ENCODE measurements at places on chromosomes 11 and 22.

- no peak for DNase-seq
Measured at GRCh38 chr22:38645430-38645829, 10.8 kb downstream of the FAM227A start.

- no peak for DNase-seq
Measured at GRCh38 chr22:40238425-40239344, 61.0 kb downstream of the TNRC6B start.

GRCh38 chr11:2177076-2177475 lies 5.5 kb upstream of the TH start:
- no peak for DNase-seq

- DNase-seq = no peak
Measured at GRCh38 chr11:124954590-124954955, 571 bp downstream of the CCDC15 start.

- peak; percentile 35 for DNase-seq
Measured at GRCh38 chr22:37260901-37261336, 16.9 kb upstream of the RAC2 start.

- DNase-seq = no peak
Measured at GRCh38 chr11:113447621-113448315, 27.4 kb downstream of the DRD2 start.

GRCh38 chr22:32746732-32747131 lies 54.8 kb upstream of the TIMP3 start:
- DNase-seq = no peak

DNA sequence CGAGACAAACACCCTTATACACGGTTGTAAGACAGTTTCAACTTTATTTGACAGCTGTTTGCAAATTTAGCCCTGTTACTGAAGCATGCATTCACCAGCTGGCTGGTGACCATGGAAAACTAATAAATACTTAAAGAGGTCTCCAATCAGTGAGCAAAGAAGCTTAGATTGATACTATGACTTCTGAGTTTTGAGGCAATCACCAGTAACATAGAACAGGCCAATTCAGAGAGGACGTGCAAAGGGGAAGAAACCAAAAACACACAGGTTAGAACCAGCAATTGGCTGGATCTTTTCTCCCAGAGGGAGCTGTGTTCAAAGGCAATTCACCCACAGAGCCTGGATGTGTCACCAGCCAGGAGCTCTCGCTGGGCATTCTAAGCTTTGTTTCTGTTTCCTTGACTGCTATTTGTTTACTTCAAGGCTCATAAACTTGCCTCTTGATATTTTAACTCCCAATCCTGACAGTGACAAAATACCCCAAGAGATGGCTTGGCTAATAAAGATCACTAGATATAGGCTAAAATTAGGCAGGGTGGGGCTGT lies 113.6 kb upstream of the MTMR2 start:
- DNase-seq = no peak

DNA sequence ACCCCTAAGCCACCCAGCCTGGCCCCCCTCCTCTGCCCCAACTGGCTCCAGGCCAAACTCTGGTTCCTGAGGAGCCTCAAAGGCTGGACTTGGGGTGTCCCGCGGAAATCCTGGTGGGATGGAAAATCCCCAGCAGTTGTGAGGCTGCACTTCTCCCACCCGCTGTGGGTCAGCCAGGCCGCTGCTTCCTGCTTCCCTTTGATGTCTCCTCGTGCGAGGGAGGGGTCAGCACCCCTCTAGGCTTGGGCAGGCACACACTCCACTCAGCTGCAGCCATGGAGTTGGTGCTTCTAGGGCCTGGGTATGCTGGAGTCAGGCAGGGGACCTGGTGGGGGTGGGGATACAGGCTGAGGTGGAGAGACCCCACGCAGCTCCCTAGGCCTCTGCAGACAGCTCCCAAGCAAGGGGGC lies 12.0 kb downstream of the KCNQ1OT1 start:
- no peak for DNase-seq

GRCh38 chr11:118339281-118339961 lies 3.1 kb downstream of the CD3D start:
- DNase-seq = no peak

DNA sequence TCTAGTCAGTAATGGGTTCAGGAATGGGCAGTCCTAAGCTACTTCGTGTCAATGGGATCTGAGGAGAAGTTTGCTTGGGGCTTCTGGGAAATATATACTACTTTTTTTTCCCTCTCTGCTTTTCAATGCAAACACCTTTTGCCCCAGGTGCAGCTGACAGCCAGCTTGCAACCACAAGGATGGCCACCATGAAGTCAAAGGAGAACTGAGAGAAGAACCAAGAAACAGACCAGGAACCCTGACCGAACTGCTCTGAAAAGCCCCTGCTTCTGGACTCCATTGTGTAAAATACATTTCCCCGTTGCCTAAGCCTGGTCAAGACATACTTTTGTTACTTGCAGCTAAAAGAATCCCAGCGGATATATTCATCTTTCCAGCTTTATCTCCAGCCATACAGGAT lies 20.1 kb upstream of the CD44 start:
- DNase-seq = no peak

GRCh38 chr11:2095198-2095520 lies 44.0 kb downstream of the IGF2 start:
- DNase-seq = no peak

DNA sequence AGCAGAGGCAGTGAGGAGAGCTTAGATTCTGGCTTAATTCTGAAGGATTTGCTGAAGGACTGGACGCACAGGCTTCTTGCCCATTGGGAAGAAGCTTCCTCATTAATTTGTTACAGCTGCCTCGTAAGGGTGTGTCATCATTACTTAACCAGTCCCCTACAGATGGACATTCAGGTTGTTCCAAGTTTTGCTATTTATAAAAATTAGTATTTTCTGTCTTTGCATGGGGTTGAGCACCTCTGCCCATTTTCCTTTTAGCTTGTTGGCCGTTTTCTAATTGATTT lies 38.1 kb downstream of the CAPN1 start:
- DNase-seq = no peak

DNA sequence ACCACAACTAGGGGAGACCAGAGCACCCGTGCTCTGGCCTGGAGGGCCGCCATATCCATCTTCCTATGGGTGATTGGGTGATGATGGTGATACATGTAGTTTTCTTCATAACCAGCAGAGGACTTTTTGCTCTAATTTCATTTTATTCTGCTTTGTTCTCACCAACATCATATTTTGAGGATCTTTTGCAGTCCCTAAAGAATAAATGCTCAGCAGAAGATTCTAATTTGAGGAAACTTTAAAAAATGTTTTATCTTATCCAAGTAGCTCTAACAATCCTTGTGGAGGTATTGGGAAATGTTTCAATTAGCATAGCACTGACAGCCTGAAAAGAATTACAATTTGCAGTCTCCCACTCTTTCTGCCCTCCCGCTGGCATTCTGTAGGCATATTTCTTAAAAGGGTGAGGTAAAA lies 544.0 kb downstream of the NTM start:
- DNase-seq = no peak

DNA sequence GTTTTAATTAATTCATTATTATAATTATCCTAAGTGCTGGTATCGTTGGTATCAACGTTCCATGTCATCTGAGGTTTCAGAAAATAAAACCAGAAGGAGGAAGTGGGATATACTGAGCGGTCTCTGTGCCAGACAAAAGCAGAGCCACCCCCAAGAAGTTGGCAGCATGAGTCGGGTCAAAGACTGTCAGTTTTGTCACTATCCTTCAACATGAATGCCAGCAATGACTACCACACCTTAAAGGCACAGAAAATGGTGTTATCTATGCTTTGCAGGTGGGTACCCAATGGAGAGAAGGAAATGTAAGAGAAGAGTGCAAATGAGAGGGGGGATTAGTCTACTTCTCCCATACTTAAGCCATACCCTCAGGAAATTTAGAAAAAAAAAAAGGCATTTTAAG lies 408.5 kb downstream of the OPCML start:
- no peak for DNase-seq

DNA sequence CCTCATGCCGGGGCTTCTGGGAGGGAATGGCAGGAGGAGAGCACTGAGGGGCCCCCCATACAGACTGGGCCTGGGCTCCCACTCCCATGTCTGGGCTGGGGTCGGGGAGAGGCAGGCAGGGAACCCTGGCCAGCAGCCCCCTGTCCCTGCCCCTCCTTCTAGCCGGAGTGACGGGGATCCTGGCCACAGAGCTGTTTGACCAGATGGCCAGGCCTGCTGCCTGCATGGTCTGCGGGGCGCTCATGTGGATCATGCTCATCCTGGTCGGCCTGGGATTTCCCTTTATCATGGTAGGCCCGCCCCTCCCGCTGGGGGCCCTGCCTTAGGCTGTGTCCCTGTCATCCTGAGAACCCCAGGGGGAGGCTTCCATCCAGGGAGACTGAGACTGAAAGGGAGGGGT lies 10.0 kb upstream of the MIF start:
- no peak for DNase-seq

DNA sequence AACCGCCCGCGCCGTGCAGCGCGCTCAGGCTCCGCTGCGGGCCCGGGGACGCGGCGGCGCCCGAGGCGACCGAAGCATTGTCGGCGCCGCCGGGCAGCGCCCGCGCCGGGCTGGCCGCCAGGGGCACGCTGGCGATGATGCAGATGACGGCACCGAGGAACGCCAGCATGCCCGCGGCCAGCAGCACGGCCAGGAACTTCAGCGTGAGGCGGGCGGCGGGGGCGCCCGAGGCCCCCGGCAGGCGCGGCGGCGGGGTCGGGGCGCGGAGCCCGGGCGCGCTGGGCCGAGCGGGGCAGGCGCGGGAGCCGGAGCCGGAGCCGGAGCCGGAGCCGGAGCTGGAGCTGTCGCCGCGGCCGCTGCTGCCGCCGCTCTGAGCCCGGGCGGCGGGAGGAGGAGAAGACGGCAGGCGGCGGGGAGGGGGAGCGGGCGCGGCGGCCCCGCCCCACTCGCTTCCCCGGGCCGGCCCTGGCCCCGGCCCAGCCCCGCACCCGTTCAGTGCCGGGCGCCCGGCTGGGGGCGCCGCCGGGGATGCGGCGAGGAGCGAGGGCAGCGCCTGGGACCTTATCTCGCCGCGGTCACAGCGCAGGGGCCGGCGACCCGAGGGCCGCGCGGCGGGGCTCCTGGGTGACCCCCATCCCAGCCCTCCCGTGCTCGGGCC lies at the start of gene NPTXR:
Gene NPTXR, minus strand, starts transcription at position 372 of the 658 bp plus-strand sequence.
- peak; percentile 32 for DNase-seq

DNA sequence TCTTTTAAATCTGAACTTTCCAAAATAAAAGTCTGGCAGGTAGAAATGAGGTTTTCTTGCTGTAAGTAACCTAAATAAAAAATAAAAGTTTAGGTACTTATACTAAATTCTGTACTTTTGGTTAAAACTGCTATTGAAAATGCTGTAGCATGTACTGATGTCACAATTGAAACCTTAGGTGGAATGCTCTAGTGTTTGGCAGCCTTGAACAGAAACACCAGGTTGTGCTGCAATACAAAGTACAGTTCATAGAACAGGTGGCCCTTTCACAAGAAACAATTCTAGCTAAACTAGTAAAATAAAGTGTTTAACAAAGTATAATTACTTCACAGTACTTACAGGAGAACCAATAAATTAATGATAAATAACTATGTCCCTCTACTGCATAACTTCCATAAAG lies 25.1 kb downstream of the NPAT start:
- DNase-seq = no peak

DNA sequence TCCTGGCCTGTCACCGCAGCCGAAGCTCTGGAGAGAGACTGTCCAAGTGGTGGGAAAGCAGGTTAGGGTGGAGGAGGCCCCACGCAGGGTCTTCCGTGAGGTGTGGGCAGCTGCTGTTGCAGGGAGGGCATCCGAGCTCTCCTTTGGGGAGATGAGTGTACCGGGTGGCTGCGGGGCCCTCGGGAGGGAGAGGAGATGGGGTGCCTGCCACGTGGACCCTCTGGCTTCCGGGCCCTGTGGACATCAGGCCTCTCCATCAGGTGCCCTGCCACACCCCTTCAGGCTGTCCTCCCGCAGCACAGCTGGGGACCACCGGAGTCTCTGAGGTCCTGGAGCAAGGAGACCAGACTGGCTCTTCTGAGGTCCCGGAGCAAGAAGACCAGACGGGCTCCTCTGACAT lies 1.7 kb downstream of the PTDSS2 start:
- no peak for DNase-seq

DNA sequence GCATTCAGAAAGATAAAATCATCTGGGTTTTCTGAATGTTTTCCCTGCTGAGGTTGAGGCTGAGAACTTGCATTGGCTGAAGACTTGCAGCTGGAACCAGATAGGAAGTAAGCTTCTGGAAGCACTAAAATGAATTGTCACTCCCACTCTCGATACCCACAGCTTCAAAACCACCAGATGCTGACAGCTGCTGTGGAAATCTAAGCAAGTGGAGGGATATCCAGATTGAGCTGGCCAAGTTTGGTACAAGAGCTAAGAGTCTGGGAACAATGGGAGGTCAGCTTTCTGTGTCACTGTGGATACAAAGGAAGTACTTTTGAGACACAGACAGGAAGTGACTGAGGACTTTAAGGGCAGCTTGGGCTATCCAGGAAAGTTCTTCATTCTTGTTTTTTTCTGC lies 51.3 kb upstream of the CD44 start:
- no peak for DNase-seq

GRCh38 chr22:24564376-24565058 lies 8.7 kb downstream of the SNRPD3 start:
- no peak for DNase-seq

- no peak for DNase-seq
Measured at GRCh38 chr22:40955571-40955970, 4.4 kb downstream of the RBX1 start.

- DNase-seq = no peak
Measured at GRCh38 chr11:18771266-18772035, 20.1 kb downstream of the PTPN5 start.

DNA sequence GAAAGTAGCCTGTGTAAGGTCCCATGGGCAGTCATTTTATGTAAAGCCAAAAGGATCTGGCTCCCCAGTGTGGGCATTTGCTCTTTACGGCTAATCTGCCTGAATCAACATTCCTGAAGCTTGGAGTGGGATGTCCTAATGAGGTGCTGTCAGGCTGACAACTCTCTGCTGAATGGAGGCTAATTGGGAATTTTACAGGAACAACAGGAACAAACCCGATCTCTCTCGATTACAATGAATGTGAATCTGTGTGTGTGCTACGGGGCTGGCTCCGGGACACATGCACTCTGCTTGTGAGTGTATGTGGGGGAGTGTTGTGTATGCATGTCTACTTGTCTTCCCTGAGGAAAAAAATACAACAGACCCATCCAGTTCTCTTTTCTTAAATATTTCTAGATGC lies 415.2 kb downstream of the TENM4 start:
- no peak for DNase-seq

GRCh38 chr11:57336111-57336666 lies 497 bp upstream of the SSRP1 start:
- no peak for DNase-seq
